Thymus (tissue), 14 donors: ENCODE measurements at places on chromosomes 4 and X.

GRCh38 chr4:146349306-146349705, 135.0 kb downstream of the REELD1 start:
- no peak for DNase-seq

DNA sequence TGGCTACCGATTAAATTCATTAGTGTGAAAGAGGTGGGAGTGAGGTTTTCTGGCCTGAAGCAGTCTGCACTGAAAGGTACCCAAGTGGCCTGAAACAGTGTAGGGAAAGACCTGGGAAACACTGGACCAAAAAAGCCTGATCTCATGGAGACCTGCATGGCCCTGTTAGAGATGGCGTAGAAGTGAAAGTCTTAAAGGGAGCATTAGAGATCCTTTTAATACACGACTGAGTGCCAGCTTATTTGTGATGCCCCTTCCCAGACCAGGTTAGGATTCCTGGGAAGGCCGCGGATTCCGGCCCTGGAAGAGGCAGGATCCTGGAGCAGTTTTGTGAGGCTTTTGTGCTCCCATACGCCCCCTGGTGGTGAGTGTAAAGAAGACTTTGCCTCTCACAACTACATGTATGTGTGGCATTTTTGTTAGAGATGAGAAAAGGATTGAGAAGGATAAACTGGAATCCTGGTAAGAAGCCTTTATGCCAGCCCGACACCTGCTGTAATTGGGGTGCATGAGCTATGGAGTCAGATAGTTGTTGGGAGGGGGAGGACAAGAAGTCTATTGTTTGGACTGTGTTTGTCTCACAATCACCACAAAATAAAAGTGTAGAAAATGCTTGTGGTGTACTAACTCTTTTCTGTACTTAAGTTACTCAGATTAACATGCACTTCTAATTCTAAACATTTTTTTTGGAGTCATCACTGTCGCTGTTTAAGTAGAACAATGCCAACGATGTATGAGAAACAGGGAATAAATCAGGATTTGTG, 54.0 kb downstream of the JADE1 start:
- DNase-seq, result no peak

GRCh38 chr4:40987151-40987550, 227.2 kb downstream of the APBB2 start:
- DNase-seq, result no peak

- DNase-seq, result no peak
These were observed 30.9 kb downstream of the BMP2K start for GRCh38 chr4:78806943-78807460.

GRCh38 chr4:108005807-108006206, 16.1 kb downstream of the HADH start:
- DNase-seq, result no peak

- DNase-seq, result no peak
These were observed 19.0 kb upstream of the DDX60 start for GRCh38 chr4:168337550-168337940.

- no peak for DNase-seq
These were observed 11.5 kb upstream of the C4orf54 start for GRCh38 chr4:99669084-99669483.

GRCh38 chr4:154368060-154368459, 123.5 kb downstream of the DCHS2 start:
- no peak for DNase-seq

DNA sequence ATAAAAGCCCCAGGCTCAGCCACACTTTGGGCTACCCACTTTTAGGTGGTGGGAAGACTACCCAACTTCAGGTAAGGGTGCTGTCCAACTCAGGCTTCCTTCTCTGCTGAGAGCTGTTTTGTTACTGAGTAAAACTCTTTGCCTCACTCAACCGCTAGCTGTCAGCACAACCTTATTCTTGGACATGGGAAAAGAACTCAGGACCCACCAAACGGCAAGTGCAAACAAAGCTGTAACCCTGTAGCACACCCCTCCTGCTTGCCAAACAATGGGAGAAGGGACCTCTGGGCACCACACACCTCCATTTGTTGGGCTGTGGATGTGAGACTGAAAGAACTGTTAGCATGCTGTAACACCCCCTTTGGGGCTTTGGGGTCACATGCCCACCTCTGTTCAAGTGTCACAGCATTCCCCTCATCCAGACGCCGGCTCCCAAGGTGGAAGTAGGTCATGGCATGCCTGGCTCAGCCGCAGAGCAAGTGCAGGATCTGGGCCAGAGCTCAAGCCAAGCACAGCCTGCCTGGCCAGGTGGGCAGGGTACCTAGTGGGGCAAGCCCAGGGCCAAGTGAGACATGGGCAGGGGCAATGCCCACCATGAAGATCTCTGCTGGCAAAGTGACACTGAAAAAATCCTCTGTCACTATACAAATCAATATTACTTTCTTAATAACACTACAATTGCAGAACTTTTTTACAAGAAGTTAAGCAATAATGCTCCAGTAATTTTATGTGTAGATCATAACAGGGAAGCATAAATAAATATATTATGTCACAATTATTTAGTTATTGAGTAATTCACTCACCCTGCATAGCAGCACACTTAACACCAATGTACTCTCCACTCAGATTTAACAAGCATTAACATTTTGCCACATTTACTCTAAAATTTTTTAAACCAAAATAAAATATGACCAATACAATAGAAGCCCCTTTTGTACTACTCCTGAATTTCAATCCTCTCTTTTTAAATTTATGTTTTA, 107.2 kb downstream of the TBCK start:
- DNase-seq, result no peak

GRCh38 chr4:140615451-140615850, 46.7 kb upstream of the UCP1 start:
- no peak for DNase-seq

- no peak for DNase-seq
These were observed 230.1 kb upstream of the FAT1 start for GRCh38 chr4:186953599-186954260.

DNA sequence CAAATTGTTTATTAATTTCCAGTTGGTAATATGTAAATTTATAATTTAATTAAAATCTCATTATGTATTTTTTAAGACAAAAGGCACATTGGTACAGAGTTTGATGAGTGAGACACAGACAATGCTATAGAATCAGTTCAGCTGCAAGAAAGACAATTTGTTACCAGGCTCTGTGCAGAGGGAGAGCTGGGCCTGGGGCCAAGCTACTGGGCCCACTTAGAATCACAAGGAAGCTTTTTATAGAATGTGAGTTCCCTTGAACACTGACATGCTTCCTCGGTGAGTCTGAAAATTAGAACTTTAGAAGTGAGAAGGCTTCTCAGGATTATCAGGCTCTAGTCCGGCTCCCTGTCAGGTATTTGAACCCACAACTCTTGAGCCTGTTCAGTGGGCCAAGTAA, 129.0 kb downstream of the AFF2 start:
- DNase-seq, result no peak

GRCh38 chrX:1741816-1742394, 127.0 kb downstream of the ASMT start:
- no peak for DNase-seq

DNA sequence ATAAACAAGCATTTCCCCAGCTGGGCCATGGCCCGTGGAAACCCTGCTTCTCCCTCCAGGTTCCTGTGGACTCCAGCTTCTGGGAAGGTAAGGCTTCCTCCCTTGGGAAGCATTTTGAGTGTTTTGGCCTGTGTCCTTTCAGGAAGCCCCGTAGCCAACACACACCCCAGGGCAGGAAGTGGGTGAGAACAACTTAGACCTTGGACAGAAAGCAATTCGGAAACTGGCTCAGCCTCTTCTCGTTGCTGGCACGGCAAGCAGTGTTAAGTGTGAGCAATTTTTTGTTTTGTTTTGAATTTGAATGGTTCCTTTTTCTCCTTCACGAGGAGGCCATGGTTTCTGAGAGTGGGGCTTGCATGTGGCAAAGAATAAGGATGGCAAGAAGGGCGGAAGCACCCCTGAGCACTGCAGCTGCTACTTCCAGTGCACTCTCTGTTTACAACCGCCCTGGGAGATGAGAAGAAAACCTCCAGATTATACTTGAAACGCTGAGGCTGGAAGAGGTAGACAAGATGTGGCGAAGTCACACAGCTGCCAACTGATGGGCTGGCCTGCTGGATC, 14.1 kb upstream of the CYTL1 start:
- DNase-seq, result peak; percentile 74

GRCh38 chr4:113293043-113293560, 243.6 kb downstream of the ANK2 start:
- no peak for DNase-seq

DNA sequence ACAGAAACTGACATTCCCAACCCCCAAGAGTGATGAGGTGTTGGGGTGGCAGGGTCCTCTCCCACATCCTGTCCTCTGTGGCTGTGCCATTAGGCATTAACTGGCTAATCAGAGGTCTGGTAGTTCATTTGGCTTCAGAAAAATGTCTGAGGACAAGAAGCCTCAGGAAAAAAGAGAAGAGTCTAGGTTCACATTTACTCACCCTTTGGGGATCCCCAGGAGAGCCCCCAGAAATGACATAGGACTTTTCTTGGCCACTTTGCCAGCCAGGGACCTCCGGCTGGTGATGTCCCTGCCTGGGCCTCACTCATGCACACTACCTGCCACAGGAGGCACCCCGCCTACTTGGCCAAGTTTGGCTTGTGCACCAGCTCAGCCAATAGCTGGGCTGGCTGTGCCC, 173.0 kb downstream of the RBM46 start:
- no peak for DNase-seq

DNA sequence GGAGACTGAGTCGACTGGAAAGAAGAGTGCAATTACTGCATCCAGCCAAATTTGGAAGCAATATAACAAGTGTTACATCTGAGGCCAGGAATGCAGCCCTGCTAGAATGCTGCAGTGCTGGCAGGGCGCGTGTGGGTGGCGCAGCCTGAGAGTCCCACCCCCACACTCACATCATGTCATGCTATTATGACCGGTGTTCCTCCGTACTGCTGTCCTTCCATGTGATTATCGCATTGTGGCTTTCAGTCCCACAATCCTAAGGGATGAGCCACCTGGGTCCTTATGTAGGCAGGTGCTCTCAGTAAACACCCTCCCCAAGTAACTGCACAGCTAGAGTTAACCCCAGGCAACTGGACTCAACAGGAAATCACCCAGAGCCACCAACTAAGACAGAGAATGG, 122.6 kb upstream of the CPEB2 start:
- DNase-seq, result no peak

DNA sequence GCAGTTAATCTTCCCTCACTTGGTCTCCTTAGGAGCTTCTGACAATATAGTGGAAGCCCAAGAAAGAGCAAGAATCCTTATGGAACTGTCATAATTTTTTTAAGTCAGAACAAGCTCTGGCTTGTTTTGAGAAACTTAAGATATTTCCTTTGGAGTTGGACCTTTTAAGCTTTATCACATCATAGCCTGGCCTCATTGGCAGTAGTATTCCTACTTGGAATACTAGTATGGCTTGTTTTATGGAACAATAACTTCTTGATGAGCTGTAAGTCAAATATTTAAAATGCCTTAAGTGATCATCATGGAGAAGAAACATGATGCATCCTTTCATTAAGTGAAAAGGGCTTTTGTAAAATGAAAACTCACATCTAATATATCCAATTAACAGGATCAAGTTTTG, 78.0 kb upstream of the NRK start:
- DNase-seq, result no peak

- no peak for DNase-seq
These were observed 216.3 kb upstream of the PCDH18 start for GRCh38 chr4:137748616-137749015.

- DNase-seq, result no peak
These were observed 139.1 kb downstream of the ARX start for GRCh38 chrX:24876530-24877287.

GRCh38 chr4:111781611-111782010, 363.6 kb upstream of the FAM241A start:
- DNase-seq, result no peak

GRCh38 chrX:48761674-48762471, at the start of gene GLOD5:
GLOD5 (plus strand) TSS chrX:48761747; CDS start chrX:48761791, 44 bp downstream.
- DNase-seq, result peak; percentile 4

DNA sequence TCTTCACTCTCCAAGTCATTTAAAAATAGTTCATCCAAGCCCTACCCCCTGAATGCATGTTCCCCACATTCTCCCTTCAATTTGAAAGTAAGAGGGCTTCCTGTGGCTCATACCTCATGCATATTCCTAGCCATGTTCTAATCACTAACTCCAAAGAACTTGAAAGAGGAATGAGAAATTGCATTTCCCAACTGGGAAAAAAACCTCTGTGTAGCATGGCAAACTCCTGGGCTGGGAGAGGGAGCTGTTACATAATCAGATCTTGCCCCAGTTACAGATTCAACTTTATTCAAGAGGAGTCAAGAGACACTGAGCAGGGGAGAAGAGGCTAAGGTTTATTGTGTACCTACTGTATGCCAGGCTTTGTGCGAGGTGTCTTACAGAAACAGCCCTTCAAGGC, 90.2 kb downstream of the SLC2A9 start:
- DNase-seq, result no peak

DNA sequence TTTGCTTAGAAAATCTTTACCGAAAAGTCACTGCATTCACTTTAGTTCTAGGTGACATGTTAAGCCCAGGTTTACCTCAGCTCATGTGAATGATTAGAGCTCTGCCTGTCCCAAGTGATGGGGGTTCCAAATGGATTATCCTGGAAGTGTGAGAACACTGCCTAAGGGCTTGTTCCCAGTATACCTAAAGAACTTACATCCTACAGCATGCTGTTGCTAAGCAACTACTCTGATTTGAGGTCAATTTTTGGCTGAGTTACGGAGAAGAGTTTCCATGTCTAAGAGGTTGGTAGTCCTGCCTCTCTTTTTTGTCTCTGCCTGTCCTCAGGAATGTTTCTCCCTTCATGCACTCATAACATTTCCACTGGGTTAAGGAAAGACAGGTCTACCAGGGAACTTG, 67.6 kb upstream of the UGT2B15 start:
- no peak for DNase-seq

GRCh38 chrX:120380699-120381098, 18.8 kb downstream of the ATP1B4 start:
- DNase-seq, result peak; percentile 11

- DNase-seq, result no peak
These were observed 366.7 kb downstream of the PCDH7 start for GRCh38 chr4:31086756-31087330.

DNA sequence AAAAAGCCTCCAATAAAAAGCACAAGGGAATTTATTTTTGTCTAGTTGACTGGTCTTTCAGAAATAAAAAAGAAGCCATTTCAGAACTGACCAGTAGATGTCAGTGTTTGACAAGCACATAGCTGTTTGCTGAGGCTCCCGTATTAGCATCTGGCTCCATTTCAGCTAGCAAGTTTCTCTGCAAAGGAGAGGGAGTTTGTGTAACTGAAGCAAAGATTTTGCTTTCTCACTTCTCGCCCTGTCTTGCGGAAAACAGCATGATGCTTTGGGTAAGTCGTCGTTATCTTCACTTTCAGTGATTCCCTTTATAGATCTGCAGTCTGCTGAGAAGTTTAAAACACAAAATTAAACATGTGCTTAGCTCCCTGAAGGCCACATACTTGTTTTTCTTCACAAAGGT, 85.5 kb downstream of the CT47B1 start:
- peak; percentile 48 for DNase-seq

GRCh38 chrX:101550362-101550750, at the start of gene ARMCX1:
ARMCX1 (plus strand) TSS chrX:101550547; CDS start chrX:101552931, 2,384 bp downstream.
- DNase-seq, result no peak

DNA sequence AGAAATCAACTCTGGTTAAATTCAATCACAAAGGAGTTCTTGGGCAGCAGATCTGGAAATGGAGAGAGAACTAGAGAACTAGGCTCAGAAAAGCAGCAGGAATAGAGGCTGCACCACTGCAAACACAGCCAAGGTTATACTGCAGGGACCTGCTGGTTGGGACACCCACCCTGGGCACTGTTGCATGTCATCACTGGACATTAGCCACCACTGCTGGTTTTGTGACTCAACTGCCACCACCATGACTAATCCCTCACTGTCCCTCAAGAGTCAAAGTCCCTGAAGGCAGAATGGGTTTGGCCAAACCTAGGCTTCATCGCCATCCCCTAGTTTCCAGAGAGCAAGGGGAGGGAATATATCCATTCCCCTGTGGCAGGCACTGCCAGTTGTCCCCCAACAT, 38.1 kb upstream of the IRAK1 start:
- no peak for DNase-seq
